ENCODE measurements at places on chromosomes 7 and 10.

DNA sequence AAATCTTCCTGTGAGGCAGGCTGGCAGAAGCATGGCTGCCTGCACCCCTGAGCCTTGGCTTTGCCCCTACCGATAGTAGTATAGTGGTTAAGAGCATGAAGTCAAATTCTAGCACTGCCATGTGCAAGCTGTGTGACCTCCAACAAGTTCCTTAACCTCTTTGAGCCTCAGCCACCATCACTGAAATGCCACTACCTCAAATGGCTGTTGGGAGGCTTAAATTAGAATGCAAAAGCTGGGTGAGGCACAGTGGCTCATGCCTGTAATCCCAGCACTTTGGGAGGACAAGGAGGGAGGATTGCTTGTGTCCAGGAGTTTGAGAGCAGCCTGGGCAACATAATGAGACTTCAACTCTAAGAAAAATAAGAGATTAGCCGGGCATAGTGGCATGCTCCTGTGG lies 8.4 kb downstream of the SFRP5 start:
- DNase-seq: no peak

GRCh38 chr10:123134915-123135414 lies 805 bp upstream of the HMX3 start:
- no peak for DNase-seq

DNA sequence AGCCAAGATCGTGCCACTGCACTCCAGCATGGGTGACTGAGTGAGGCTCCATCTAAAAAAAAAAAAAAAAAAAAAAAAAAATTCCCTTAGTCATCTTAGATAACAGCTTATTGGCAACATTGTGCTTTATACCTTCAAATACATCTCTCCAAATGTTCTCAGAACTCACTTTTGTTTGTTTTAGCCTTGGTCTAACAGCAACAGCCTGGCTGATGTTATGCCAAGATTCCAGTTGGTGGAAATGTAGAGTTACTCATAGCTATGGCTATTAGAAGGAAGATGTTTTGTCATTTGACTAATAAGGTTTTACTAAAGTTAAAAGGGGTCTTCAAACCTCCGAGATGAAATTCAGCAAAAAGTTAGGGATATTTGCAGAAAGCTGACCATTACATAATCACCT lies 481.4 kb downstream of the NEBL start:
- DNase-seq: no peak

- DNase-seq: no peak
Measured at GRCh38 chr10:13712837-13713581, 126.2 kb downstream of the PRPF18 start.

- no peak for DNase-seq
Measured at GRCh38 chr10:61066661-61067344, 122.8 kb upstream of the RHOBTB1 start.

- DNase-seq: no peak
Measured at GRCh38 chr10:33388785-33389184, 54.3 kb upstream of the NRP1 start.

DNA sequence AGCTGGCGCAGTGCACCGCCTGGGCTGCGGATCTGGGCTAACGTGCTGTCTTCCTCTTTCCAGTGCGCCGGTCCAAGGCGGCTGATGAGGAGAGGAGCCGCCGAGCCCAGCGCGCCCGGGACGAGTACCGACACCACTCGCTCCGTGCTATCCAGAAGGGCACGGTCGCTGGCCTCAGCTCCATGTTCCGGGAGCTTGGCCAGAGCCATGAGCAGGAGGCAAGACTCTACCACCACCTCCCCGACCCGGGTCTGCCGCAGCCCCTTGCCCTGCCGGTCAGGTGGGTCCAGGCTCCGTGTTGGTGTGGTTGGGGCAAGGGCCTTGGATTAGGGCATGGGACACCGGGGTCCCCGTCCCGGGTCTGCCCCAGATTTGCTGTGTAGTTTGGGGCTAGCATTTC lies 65.8 kb downstream of the SH2D4B start:
- DNase-seq: no peak

DNA sequence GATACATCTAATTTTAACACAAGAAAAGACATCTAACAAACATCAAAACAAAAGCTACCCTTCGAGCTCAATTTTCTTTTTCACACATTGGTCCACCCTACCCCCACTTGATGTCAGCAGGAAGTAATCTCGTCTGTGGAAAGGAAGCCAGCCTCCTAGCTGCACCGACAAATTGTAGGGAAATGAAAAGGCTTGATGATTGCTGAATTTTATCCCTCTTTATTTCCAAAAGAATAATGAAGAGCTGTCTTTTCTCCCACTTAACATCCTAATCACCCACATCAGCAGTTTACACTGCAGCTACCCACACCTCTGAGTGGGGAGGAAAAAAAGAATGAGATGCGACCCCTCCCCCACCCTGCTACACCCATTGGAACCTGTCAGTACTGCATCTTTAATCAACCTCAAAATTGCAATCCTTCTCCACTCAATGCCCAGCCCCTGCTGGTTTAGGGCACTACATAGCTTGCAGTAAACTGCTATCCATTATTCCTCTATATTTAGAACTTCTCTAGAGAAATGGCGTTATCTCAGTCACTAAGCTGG lies 10.6 kb upstream of the CPVL start:
- no peak for DNase-seq

- no peak for DNase-seq
Measured at GRCh38 chr10:43399320-43400310, 9.4 kb downstream of the HNRNPF start.

- no peak for DNase-seq
Measured at GRCh38 chr10:86113044-86113443, 253.6 kb downstream of the GRID1 start.

DNA sequence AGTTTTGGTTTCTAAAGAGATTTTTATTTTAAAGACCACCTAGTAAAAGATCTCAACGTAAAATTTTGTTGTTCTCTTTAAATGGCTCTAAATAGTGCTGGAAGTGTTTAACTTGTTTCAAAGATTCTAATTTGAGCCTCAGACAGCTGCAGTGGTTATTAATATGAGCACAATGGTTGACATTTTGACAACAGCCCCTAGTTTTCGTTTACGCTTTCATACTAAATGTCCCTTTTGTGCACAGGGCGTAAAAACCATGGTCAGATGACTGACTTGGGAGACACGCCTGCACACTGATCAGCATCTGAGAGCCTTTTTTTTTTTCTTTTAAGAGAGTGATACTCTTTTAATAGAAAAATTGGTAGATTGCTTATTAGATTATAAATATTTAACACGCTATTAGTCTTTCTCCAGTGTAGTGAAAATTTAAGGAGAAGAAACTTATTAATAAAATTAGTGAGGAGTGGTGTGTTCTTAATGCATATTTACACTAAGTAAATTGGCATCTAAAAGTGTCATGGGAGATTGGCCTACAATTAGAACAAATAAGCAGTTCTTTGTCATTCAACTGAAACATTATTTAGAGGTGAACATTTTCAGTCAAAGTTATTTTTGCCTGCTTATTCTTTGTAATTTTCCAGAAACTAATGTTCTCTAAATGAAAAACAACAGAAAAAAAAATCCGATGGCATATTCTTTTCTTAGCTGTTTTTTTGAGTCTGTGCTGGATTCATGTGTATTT lies 182.8 kb upstream of the PHYHIPL start:
- peak; percentile 34 for DNase-seq

DNA sequence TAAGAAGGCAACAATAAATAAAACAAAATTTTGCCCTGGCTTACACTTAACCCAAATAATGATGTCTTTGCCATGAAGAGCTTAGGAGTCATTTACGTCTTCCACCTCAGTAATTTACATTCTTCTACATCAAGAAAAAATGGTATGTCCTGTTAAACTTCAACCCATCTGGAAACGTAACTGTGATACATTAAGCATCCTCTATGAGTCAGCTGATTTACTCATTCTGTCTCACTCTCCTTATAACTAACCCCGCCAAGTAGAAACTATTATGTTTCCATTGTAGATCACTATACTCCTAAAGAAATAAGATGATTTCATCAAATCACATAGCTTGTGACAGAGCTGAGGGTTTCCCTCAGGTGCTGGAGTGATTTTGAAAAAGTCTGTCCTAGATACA lies 330.7 kb downstream of the CDC14C start:
- DNase-seq: no peak

- no peak for DNase-seq
Measured at GRCh38 chr7:102834466-102834865, 78.3 kb upstream of the LRRC17 start.

DNA sequence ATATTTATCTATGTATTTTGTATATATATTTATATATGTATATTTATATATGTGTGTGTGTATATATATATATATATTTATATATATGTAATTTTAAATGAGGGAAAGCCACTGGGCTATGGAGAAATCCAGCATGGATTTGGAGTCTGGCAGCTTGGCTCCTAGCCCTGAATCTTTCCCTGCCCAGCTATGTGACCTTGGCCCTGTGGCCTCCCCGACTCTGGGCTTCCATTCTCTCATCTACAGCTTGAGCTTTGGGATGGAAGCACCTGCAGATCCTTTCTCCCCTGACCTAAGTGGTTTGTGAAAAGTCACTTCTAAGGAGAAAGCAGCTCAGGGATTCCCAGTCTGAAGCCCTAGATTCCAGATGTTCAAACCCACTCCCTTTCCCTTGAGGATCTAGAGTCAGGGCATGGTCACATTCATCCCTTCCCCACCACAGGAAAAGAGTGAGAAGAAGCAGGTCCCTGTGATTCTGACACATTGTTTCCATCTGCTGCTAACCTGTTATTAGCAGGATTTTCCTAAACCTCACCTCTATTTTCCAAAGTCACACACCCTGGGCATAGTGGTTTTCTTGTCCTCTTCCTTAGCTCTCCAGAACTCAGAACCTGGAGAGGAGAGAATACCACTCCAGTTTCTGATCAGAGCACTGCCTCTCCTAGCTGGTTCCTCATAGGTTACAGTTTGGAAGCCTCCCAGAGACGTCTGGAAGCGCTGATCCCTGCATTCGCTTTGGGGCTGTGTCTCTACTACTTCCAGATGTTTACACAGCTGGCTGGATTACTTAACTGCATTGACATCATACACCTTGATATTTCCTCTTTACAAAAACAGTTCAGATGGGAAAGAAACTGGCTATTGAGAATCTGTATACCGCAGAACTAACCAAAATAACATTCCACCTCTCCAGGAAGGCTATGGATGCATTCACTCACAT lies 327.5 kb upstream of the ZMIZ1 start:
- no peak for DNase-seq

DNA sequence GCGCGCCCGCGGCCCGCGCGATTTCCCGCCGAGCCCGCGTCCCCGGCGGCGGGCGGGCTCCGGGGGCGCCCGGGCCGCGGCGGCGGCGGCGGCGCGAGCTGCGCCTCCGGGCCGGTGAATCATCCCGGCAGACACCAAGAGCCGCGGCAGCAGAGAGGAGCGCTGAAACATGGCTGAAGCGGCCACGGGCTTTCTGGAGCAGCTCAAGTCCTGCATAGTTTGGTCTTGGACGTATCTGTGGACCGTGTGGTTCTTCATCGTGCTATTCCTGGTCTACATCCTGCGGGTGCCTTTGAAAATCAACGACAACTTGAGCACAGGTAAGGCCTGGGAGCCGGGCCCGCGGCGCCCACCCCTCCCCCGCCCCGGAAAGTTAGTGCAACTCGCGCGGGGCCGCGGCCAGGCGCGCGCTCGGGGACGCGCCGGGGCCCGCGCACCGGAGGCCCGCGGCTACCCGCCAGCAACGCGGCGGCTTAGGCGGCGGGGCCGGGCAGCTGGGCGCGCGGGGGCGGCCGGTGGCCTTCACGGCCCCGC lies at the start of gene ST7:
ST7 (plus strand) TSS at position 130 of the 534 bp plus-strand sequence; CDS start at position 170, 40 bp downstream.
- DNase-seq: peak; percentile 62

DNA sequence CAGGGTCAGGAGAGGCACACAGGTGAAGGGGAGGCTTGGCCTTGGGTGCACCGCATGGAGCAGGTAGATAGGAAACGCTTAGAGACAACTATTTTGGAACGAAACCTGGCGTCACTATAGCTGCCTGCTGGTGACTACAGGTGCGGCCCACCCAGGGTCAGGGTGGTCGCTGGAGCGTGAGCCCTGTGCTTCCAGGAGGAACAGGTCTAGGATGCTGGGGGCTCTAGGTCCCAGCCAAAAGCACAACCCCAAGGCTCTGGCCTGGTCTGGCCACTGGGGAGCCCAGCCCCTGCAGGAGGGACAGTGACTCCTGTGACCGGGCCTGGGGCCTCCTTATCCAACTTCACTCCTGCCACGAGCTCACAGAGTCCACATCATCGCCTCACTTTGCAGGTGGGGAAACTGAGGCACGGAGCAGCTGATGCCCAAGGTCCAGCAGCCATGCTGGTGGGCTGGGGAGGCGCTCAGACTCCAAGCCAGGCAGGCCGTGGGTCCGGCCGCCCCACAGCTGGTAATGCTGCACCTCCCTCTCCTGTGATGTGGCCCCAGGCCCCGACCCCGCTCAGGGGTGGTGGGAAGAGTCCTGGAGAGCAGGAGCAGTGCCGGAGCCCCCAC lies 9.0 kb downstream of the LFNG start:
- no peak for DNase-seq

GRCh38 chr10:43265799-43266721 lies 805 bp downstream of the RASGEF1A start:
- peak; percentile 46 for DNase-seq

GRCh38 chr7:127903892-127904669 lies 127.2 kb downstream of the LRRC4 start:
- DNase-seq: no peak

GRCh38 chr10:24642921-24643678 lies 80.6 kb downstream of the ARHGAP21 start:
- no peak for DNase-seq

GRCh38 chr7:44043902-44044301 lies 600 bp upstream of the DBNL start:
- no peak for DNase-seq

- no peak for DNase-seq
Measured at GRCh38 chr7:26584987-26585665, 279.3 kb downstream of the SKAP2 start.

DNA sequence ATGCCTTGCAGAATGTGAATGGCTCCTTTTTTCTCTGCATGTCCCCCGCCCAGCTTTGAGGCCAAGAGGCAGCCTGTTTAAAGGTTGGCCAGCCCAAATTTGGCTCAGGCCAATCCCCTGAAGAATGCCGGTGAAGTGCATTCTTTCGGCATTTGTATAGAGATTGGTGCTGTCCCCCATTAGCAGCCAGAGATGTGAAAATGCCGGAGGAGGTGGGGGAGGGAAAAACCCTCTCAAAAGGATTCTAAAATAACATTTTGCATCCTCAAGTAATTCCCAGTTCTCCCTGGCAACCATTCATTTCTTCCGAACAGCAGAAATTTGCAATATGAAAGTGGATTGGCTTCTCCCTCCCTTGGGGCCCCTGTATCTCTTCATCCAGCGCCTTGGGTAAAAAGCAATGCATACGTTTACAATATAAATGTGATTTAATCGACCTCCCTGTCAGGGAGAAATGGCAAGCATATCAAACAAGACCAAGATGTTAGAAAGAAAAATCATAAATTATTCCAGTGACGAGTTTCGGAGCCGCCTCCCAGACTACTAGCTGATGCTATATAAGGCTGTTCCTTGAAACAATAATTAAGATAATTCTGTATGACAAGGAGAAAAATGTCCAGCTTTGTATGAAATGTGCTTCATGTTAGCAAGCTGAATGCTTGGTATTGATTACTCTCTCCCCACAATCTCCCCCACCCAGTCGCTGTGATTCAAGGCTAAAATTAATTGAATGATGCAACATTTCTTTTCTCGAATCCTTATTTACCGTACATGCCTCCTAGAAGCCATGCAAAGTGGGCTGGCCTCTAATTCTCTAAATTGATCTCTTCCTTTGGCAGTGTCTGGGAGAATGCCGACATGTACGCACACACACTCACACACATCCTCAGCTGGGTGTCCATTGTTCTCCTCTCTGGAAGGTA lies 323.7 kb downstream of the RPS24 start:
- no peak for DNase-seq

GRCh38 chr7:8365499-8366110 lies 67.8 kb upstream of the NXPH1 start:
- DNase-seq: no peak

GRCh38 chr10:69047111-69047832 lies 40.6 kb upstream of the SRGN start:
- DNase-seq: no peak

All from anterior cingulate cortex (tissue), 58 donors.